ENCODE measurements at places on chromosomes 4 and X.

GRCh38 chr4:2289311-2289954 is 27.5 kb upstream of the MXD4 start:
- DNase-seq: no peak

DNA sequence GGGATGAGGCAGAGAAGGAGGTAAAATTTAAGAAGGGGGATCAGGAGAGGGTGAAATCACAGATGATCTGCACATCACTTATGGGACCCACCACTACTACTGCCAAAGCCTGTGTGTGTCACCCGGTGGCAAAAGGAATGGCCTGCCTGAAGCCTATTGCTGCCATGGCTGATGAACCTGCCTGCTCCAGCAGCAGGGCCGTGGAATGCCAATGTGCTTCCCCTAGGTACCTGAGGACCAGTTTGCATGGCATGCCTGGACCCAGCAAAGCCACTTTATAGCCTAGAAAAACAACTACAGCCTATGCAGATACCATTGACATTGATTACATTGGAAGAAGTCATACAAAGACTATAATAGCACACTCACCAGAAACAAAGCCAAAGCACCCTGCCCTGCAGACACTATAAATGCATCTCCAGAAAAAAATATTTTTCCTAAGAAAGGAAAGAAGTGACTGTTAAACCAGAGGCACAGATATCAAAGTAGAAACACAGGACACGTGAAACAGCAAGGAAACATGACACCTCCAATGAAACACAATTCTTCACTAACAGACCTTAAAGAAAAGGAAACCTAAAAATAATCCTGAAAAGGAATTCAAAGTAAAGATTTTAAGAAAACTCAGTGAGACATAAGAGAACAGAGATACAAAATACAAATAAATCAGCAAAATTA is 680.7 kb upstream of the GRID2 start:
- DNase-seq: no peak

DNA sequence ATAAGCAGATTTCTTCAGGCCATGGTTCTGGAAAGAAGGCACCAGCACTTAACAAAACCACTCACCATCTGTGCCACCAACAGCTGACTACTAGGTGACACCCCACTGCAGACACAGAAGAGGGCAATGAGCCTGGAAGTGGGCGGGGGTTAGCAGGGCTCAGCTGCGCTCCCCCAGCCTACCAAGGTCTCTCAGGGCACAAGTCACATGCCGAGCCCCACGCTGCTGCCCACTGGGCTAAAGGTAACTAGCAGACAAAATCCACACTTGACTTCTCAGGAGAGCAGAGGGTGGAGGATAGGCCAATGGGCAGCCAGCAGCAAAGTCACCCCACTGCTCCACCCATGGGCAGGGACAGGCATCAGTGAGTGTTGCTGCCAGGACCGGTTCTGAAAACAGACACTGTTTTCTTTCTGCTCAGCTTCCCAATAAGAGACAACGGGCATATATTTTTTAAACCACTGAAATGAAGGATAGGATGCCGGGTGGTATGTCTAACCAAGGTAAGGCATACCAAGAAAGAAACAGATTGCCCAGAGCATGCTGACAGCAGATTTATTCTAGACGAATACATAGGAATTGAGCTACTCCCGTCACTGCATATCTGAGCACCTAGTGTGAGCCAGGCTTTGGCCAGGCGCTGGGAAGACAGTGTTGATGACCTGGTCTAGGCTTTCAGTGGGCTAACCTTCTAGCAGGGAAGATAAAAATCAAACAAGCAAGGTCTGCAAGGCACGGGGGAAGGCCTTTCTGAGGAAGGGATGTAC is 20.1 kb downstream of the ACSL1 start:
- no peak for DNase-seq

- no peak for DNase-seq
Measured at GRCh38 chr4:11467931-11468330, 39.2 kb upstream of the HS3ST1 start.

DNA sequence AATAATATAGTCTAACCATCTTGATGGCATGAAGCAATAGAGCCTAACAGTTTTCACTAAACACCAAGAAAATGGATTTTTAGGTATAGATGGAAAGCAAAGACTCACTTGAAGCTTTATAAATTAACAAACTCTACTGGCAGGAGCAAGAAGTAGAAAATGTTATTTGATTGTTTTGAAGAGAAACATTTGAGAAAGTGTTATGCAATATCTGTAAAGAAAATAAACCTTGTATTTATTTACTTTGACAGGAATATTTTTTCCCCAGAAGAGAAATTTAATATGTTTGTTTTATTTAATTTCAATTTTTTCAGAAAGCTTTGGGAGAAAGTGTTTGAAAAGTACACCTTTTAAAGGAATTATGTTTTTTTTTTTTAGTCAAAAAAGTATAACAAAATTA is 139.0 kb downstream of the STIM2 start:
- no peak for DNase-seq

GRCh38 chr4:8083086-8083825 is 75.4 kb downstream of the ABLIM2 start:
- DNase-seq: no peak

GRCh38 chr4:56879996-56880395 is 27.7 kb upstream of the REST start:
- DNase-seq: no peak

- no peak for DNase-seq
Measured at GRCh38 chrX:134806707-134807038, 148.4 kb upstream of the PLAC1 start.

DNA sequence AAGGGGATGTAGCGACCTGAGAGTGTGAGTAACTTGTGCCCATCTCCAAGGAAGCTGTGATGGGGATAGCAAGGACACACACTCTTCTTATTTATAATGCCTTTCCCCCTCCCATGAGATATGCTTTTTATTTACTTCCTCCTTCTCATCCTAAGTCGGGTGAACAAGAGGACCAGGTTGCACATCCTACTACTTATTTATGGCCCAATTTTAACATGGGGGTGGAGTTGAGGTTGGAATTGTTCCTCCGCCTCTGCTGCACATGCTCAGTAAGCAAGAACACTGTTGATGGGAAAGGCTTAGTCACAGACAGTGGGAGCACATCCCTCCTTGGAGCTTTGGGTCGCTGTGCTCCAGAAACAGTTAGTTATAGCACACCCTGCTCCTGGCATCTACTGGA is 15.2 kb upstream of the TLR8 start:
- no peak for DNase-seq
